ENCODE measurements at places on chromosomes 2 and 18. TPM values are rescaled to one million over a fixed set of nuclear protein-coding genes. Genes with fewer than 3 reads are reported as not detected.

CLEC4F gene
- not detected for total RNA-seq

ASPRV1 gene
- total RNA-seq = 5.2 TPM

CCDC141 gene
- total RNA-seq = 18.9 TPM

CPS1 gene
- 3.0 TPM for total RNA-seq

GRCh38 chr2:128603411-128603924 lies 284.8 kb upstream of the HS6ST1 start:
- DNase-seq = no peak

GRCh38 chr2:54948120-54948519 lies 102.1 kb downstream of the RTN4 start:
- no peak for DNase-seq

- DNase-seq = no peak
Observed at GRCh38 chr2:30264274-30264673, 32.9 kb downstream of the LBH start.

GRCh38 chr2:70104231-70105111 lies 17.2 kb downstream of the PCBP1 start:
- no peak for DNase-seq

DNA sequence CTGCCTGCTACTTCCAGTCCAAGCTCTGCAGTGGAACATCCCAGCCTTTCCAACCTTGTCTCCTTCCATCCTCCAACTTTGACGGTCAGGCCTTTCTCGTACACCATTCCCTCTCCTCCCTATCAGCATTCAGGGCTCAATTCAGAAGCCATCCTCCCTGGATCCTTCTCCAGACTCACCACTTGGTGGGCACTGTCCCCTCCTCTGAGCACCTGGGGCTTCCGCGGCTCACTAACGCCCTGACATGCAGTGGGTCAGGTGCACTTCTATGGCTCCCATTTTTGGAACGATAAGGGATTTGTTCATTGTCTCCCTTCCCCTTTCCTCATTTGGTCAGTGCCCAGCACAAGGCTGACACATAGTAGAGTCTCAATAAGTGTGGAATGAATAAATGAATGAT lies 56.7 kb downstream of the TNS1 start:
- DNase-seq = no peak

- no peak for DNase-seq
Observed at GRCh38 chr18:46163091-46163490, 58.9 kb downstream of the HAUS1 start.

DNA sequence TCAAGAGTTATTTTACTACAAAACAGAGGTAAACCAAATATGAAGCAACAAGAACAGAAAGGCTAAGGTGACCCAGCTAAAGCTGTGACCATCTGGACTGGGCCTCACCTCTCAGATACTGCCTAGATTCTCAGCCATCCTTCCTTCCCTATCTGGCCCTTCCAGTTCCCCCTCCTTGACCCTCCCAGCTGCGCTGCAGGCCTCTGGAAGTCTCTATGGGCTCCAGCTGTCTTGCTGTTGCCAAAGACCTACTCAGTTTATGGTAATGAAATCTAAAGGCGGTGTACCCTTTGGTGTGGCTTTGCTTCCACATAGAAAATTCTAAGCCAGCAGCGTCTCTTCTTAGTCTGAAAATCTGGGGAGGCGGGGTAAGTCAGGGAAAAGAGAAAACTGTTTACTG lies 55.7 kb downstream of the ARHGEF33 start:
- DNase-seq = no peak

DNA sequence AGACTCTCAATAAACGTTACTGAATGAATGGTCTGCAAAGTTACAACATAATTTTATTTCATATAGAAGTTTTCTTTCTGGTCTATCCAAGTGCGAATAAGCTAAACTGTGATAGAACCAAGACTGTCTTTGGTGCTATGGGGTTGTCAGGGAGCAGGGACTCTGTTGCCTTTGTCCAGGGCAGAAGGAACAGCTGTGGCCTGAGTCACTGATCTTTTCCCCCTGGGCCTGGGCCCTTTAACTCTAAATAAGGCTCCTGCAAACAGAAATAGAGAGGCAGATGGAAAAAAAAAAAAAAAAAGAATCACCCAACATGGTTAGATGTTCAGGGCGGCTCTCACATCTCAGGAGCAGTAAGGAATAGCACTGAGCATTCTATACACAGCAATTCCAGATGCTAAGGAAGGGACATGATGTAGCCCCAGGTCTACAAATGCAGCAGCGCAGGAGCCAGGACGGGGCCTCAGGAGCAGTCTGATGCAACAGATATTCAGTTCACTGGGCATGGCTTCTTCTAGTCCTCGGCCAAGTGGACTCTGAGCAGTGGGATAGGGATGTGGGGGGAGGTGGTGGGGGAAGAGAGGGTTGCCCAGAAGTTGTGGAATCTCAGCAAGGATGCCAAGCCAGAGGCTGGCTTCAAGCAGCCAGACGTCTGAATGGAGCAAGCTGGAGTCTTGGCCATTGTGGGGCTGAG lies 247.1 kb upstream of the SIX2 start:
- DNase-seq = no peak
